ENCODE measurements at places on chromosomes 1 and 21.

DNA sequence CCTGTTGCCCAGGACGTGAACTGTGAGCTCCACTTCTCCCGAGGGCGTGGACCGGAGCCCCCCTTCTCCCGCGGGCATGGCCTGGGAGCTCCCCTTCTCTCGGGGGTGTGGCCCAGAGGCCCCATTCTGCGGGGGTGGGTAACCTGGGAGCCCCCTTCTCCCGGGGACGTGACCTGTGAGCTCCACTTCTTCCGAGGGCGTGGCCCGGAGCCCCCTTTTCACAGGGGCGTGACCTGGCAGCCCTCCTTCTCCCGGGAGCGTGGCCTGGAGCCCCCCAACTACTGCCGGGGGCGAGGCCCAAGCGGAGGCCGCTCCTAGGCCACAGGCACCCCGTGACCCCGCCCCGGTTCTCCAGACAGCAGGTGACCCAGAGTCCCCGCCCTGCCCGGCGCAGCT lies 320 bp downstream of the C1orf174 start:
- peak; percentile 54 for DNase-seq

DNA sequence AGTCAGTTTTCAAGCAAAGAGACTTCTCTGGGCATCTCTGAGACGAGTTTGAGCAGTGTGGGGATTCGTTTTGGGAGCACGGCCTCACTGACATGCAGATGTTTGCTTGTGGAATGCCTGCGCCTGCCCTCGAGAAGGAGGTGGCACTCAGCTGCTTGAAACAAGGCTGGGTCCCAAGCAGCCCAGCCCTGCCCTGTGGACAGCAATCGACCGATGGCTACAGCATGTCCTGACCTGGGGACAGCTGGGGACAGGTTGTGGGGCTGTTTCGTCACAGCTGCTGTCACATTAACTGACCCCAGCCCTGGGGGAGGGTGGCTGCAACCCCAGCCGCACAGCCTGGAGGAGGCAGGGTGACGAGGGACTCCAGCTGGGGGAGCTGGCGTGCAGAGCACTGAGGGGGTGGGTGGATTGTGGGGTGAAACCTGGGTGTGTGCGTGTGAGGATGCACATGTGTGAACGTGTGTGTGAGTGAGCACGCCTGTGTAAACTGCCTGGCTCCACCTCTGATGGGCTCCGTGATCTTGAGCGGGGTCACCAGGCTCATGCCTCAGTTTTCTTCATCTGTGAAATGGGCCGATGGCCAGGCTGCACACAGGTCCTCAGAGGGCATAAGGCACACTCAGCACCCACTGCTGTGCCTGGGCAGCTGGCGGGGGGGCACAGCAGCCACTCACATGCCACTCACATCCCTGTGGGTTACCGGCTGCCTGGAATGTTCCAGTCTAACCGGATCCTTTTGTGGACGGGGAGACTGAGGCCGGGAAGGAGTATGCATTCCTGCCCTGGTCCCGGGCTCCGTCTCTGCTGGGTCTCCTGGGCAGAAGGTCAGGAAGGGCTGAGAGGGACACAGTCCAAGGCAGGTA lies 49.3 kb downstream of the COL18A1 start:
- DNase-seq, result no peak

DNA sequence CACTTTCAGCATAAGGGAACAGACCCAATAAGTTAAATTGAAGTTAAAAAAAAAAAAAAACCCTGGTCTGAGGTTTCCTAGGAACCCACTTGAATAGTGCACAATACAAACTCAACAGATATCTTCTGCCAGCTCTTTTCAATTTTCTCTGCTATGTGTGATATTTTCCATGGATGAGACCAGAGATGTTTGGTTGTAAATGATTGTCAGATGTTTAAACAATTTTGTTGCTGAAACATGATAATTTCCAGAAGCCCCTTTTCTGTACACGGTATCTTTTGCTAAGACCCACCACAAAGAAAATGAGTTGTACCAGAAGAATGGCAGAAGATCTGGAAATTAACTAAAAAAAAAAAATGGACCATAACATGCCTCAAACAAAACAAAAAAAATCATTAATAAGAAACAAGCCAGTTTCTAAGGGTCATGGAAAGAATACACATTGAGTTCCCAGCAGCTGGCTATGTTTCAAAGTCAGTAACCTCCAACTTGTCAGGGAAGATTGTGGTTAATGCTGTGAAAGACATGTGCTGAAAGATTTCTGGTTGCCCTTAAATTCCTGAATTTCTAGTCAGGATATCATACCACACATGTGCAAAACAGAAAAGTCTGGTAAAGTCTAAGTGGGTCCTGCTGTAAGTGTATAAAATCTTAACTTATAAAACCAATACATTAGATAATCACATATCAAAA lies 35.6 kb upstream of the MGST3 start:
- DNase-seq, result no peak

DNA sequence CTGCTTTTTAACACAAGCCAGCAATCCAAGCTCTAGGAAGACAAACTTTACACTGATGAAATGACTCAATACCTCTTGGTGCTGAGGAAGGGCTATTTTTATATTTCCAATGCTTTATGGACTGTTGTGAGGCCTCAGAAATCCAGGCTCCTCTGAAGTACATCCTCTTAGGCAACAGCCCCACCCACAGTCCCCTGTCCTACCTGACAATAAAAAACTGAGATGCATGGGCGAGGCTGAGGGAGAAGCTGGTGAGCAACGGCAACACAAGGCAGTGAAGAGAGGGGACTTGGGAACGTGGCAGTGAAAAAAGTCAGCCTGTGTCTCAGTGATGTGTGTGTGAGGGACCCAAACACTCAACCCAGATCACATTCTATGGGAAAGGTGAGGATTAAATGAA lies 10.1 kb upstream of the CPT2 start:
- no peak for DNase-seq

- DNase-seq, result no peak
Measured at GRCh38 chr1:155205969-155206593, 1.6 kb downstream of the THBS3 start.

GRCh38 chr1:108537976-108538375 lies 21.9 kb upstream of the EEIG2 start:
- DNase-seq, result no peak

DNA sequence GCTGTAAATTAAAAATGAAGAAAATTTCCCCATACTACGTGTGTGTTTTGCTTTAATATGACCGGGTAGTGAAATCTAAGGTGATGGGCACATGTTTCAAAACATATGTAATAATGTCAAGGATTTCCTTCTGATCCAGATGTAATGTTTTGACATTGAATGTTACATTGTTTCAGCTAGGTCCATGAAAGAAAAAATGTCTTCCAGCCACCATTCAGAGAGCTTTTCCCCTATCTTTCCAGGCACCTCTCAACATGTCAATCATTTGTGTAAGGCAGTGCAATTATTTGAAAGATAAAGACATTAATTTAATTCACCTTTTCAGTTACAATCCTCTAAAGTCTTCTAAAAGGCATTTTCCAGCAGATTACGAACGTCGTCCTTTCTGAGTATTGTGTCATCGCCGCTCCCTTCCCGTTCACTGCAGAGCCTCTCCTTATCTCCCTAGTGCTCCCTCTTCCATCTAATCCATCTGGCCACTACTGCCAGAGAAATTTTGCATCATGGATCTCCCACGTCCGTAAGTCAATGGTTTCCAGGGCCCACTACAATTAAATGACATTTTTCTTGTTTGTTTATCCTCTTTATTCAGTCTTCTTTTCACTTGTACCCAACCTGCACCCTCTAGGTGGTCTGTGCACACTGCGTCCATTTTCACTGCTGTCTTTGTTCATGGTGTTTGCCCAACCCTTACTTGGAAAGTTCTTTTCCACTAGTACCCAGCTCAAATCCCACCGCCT lies 1.3 kb upstream of the VAMP3 start:
- no peak for DNase-seq

DNA sequence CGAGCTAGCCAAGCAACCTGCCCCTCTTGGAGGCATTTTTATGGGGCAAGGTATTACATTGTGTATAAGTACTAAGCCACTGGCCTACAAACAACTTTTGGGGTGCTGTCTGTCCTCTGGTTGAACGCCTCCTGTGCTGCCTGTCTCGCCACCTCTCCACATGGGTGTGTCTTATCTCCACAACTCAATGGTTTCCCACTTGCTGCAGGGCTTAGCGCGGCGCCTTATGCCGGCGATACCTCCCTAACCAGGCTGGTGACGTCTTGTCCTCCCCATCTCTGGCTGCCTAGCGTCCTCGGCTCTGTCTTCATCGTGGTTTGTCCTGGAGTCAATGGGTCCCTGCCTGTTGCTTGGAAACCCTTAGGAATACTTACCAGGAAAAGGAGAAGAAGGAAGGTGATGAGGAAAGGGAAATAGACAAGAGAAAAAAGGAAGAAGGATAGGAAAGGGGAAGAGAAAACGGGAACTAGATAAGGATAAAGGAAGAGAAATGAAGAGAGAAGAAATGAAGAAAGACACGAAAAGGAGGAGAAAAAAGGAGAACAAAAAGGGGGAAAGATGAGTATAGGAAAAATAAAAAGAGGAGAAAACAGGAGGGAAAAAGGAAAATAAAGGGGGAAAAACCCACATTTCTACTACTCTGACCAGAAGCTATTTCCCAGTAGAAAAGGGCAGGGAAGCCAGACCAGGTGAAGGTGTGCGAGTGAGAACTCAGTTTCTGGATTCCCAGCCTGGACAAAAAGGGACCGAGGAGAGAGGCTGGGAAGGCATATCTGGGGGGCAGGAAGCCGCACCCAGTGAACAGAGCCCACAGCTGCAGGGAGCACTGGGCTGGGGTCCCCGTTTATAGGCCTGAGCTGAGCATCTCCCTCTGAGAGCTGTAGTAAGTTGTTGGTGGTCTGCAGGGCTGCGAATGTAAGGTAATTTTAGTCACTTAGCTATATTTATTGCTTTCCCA lies 86.2 kb downstream of the CLIC6 start:
- DNase-seq, result no peak

DNA sequence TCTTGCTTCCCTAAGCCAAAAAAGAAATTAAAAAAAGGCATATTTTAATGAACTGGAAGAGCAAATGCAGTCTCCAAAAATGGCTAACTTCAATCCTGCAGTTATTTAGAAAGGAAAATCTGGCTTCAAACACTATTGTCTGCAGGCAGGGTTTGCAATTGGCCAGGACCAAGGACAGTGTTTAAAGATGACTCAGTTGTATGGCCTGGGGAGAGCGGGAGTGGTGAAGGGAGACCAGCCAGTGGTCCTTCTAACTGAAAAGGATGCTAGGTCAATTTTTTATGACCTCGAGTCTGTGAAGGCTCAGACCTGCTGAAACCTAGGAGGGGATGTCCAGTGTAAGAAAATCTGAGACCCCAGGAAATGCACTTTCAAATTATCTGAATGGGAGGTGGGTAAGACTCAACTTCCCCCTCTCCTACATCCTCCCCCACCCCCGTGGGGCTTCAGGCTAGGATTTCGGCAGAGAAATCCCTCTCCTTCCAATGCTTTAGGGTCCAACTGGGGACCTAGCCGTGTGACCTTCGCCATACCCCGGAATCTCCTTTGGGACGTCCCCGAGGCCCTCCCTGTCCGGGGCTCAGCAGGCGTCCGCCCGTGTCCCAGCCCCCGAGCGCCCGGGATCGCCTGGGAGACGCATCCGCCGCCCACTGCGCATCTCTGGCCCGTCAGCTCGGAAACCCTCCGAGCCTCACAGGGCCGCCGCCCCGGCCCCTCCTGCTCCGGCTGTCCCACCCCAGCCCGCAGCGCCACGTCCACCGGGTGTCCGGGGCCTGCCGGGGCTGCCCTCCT lies 602 bp upstream of the RIMKLA start:
- DNase-seq, result no peak

DNA sequence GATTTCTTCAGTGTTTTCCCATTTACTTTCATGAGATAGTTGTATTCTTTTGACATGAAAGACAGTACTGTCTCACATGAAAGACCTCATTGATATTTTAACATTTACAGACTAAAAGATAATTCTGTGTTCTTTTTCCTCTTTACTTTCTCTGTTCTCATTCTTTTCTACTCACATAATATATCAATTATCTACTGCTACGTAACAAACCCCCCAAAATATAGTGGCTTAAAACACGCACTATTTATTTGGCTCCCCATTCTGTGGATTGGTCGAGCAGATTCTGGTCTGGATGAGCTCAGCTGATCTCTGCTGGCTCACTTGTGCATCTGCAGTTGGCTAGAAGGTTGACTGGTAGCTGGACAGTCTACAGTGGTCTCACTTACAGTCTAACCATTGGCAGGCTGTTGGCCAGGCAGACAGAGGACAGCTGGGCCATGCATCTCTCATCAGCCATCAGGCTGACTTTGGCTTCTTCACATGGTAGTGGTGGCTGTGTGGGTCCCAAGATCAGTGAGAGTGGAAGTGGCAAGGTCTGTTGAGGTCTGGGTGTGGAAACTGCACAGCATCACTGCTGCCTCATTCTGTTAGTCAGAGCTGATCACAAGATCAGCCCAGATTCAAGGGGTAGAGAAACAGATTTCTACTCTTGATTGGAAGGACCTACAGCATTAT lies 63.2 kb downstream of the MPZL1 start:
- no peak for DNase-seq

DNA sequence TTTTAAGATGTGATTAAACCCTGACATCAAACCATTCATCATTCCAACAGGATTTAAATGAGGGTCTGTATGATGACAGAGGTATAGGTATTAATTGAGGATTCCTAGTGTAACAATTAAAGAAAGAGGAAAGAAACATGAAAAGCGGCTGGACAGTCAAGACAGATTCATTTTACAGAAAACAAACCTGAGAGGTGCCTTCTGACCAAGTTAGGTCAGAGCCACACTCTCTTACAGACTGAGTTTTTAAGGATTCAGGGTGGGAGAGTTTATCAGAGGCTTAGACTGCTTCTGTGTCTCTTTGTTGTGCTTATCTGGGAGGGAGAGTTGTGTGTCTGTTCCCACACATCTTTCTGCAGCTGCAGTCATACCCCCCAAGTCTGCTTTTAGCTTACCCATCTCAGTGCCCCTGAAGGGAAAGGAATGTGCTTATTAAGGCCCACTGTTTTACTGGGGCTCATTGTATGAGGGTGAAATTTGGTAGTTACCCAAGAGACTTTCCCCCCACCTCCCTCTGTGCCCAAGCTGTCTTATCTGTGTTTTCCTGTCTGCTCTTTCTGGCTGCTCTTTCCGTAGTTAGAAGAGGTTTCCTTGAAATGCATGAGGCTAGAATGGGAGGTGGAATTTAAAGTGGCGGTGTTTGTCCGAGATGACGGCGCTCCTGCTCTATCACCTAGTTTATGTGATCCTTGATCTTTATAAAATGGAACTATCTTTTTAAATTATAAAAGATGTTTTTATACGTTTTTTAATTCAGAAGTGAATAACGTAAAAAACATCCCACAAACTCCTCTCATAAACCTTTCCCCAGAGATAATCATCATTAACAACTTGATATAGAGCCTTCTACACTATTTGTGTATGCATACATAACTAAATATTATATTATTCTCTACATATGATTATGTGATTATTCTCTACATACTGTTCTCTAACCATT lies 96.0 kb upstream of the TNFSF4 start:
- no peak for DNase-seq

GRCh38 chr1:23249787-23250454 lies 32.6 kb upstream of the HTR1D start:
- no peak for DNase-seq

GRCh38 chr1:245060684-245061374 lies 94.0 kb upstream of the KIF26B start:
- DNase-seq, result peak; percentile 54

DNA sequence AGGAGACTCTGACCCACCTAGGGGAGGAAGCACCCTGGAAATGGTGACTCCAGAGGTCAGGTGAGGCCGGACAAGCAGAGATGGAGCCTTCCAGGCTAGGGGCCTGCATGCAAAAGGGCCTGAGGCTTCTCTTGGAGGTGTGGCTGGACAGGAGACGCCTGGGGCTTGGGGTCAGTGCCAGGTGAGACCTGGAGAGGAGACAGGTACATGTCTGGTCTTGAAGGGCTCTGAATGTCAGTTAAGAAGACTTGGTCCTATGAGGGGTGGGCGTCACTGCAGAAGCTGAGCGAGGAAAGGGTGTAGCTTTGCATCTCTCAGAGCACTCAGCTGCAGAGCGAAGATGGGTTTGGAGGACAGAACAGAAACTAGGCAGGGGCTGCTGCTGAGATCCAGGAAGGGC lies 14.3 kb downstream of the LRP8 start:
- DNase-seq, result no peak

All from D341Med (cell line).